ENCODE measurements at places on chromosomes 2 and 18.
A peak's percentile ranks its signal among the peaks of the same experiment; 100 is the strongest.

- H3K27ac ChIP-seq = no peak overlapping the region
- H3K36me3 ChIP-seq = no peaks in the 10 kb centered on the region
- no peaks in the 10 kb centered on the region for H3K27me3 ChIP-seq
- DNase-seq = no peak
These were observed 6.7 kb downstream of the RPE start for GRCh38 chr2:210009126-210009525.

GRCh38 chr2:441258-442022 lies 153.5 kb upstream of the ALKAL2 start:
- no peak overlapping the region for H3K27ac ChIP-seq
- H3K36me3 ChIP-seq = no peaks in the 10 kb centered on the region
- H3K4me1 ChIP-seq = no peaks in the 10 kb centered on the region

DNA sequence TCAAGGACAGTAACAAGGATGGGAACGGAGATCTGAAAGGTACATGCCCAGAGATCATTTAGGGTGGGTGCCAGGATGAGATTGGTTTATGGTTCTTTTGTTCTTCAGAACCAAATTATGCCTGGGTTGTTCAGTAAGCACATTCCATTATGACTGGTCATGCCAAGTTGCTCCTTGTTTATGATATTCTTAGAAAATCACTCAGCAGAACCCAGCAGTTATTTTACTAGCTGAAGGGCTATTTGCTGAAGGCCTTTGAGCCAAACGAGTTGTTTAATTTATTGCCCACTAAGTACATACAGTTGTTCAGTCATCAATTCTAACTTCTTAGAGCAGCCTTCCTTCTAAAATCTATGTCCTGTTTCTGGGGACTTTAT lies 635 bp downstream of the SLC3A1 start:
- no peaks in the 10 kb centered on the region for H3K27me3 ChIP-seq
- no peaks in the 10 kb centered on the region for H3K36me3 ChIP-seq
- H3K4me3 ChIP-seq = no peak overlapping the region
- H3K27ac ChIP-seq = no peak overlapping the region
- H3K4me1 ChIP-seq = no peaks in the 10 kb centered on the region

DNA sequence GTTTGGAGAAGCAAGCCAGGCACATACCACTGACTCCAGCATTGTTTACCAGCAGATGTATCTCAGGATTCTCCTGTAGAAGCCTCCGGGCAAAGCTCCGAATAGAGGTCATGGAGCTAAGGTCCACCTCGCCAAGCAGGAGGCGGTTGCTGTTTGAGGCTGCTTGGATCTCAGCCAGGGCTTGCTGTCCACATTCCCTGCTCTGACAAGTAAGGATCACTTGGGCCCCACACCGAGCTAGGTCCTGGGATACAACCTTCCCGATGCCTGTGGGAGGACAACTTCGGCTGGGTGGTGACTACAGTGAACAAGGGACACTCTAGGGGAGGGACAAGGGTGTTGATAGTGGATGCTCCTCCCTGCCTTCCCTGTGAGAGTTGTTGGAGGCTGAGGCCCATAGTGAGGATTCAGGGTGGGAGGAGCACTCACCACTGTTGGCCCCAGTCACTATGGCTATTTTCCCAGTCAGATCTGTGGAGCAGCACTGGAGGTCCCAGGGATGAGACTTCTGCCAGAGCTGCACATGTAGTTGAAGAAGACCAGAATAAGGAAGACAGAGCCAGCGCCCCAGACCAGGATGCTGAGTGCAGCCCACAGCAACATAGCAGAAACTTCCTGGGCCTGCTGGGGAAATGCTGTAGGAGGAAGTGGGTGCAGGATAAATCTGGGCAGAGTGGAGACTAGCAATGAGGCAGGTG lies 8.3 kb downstream of the C2orf81 start:
- no peaks in the 10 kb centered on the region for H3K4me1 ChIP-seq
- no peak overlapping the region for H3K27ac ChIP-seq
- no peaks in the 10 kb centered on the region for H3K36me3 ChIP-seq
- no peaks in the 10 kb centered on the region for H3K27me3 ChIP-seq
- H3K4me3 ChIP-seq = no peak overlapping the region
- DNase-seq = no peak

GRCh38 chr2:202032846-202033316 lies 774 bp upstream of the FZD7 start:
- no peaks in the 10 kb centered on the region for H3K36me3 ChIP-seq
- peak overlapping the region; percentile 100 for H3K27ac ChIP-seq
- peak overlapping the region; percentile 88 for H3K4me3 ChIP-seq
- no peaks in the 10 kb centered on the region for H3K4me1 ChIP-seq
- DNase-seq = peak; percentile 79

DNA sequence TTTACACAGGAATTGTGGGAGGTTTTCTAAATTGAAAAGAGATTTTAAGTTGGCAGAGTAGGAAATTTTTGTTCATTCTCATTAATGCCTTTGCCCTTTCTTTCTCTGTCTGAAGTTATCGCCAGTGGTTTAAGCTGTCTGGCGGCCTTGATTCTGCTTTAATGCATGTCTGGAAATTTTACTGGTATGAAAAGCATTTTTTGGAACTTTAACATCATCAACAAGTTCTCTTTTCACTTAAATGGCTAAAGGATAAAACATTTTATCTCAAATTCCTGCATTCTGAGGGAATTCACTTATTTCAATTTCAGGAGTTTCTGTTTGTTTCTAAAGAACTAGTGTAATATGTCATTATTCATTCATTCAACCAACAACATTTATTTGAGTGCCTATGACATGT lies 233.9 kb upstream of the FOSL2 start:
- no peaks in the 10 kb centered on the region for H3K27me3 ChIP-seq
- no peak for DNase-seq
- H3K4me1 ChIP-seq = no peaks in the 10 kb centered on the region

GRCh38 chr2:176817061-176817565 lies 395.5 kb upstream of the HNRNPA3 start:
- H3K27ac ChIP-seq = no peak overlapping the region
- H3K36me3 ChIP-seq = no peaks in the 10 kb centered on the region
- DNase-seq = peak; percentile 65
- no peak overlapping the region for H3K4me3 ChIP-seq
- no peaks in the 10 kb centered on the region for H3K27me3 ChIP-seq
- no peaks in the 10 kb centered on the region for H3K4me1 ChIP-seq

DNA sequence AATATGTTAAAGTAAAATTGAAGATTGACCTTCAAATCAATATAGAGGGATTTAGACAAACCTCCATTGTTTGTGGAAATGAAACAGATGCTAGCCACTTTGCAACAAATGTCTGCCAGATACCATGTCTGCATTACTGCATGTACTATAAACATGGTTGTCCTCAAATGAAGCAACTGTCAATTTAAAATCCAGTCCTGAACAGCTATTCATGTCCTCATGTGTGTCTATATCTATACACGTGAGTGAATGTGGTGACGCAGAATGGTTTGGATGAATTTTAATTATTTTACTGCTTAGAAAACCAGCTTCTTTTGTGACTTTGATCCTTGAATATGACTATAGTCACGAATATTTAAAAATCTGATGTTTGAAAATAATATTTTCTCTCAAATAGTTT lies 71.5 kb downstream of the NYAP2 start:
- no peaks in the 10 kb centered on the region for H3K4me1 ChIP-seq
- H3K4me3 ChIP-seq = no peak overlapping the region
- no peak overlapping the region for H3K27ac ChIP-seq
- H3K36me3 ChIP-seq = no peaks in the 10 kb centered on the region
- no peaks in the 10 kb centered on the region for H3K27me3 ChIP-seq

DNA sequence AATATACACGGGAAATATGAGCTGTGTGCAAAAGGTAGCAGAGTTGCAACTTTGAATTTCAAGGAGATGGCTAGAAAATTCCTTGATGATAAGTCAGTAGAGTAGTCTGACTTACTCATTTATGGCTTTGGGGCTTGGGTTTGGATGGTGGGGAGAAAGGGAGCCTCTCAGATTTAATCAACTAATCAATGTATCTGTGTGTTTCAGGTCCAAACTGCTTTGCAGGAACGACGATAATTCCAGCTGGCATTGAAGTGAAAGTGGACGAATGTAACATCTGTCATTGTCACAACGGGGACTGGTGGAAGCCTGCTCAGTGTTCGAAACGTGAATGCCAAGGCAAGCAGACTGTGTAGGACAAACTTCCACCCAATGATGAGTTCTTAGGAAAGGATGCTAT lies 164.6 kb downstream of the VWC2L start:
- no peaks in the 10 kb centered on the region for H3K27me3 ChIP-seq
- no peak overlapping the region for H3K27ac ChIP-seq
- no peaks in the 10 kb centered on the region for H3K36me3 ChIP-seq
- H3K4me1 ChIP-seq = no peaks in the 10 kb centered on the region

- H3K27me3 ChIP-seq = no peaks in the 10 kb centered on the region
- no peaks in the 10 kb centered on the region for H3K36me3 ChIP-seq
- H3K27ac ChIP-seq = no peak overlapping the region
- DNase-seq = no peak
- H3K4me1 ChIP-seq = peaks cover 13% of the 10 kb centered on the region
These were observed 3.4 kb downstream of the MAP4K3 start for GRCh38 chr2:39433586-39434195.

DNA sequence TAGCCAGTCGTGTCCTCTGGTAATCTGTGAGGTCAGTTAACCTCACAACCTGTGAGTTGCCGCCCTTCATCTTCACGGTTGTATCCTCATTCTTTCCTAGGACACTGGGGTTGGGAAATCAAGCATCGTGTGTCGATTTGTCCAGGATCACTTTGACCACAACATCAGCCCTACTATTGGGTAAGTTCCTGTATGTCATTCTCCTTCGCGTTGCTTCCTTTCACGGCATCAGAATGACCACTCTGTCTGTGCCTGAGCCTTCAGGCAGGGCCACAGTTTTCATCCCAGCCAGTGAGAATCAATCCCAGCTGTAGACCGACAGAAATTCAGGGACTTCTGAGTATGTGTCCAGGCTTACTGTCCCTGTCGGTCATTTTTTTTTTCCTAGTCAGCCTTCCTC lies 67.1 kb downstream of the RAB31 start:
- H3K27me3 ChIP-seq = no peaks in the 10 kb centered on the region
- H3K4me1 ChIP-seq = peaks cover 10% of the 10 kb centered on the region
- no peak for DNase-seq

DNA sequence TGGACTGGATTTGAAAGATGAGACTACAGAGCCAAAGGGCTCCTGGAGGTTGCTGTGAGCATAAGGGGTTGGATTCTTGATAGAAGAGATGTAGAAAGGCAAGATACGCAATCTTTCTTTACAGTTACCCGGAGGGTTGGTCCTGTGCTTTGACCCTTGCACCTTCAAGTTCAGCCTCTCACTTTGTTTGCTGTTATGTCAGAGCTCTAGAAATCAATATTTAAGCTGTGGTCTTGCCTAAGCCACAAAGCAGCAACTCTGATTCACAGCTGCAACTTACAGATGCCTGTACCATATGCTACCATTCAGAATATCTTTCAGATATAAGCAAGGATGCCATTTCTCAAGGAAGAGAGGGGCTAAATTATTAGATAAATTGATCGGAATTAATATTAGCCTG lies 943.1 kb upstream of the LRRTM1 start:
- no peaks in the 10 kb centered on the region for H3K36me3 ChIP-seq
- DNase-seq = no peak
- H3K27me3 ChIP-seq = no peaks in the 10 kb centered on the region
- H3K4me3 ChIP-seq = no peak overlapping the region
- no peak overlapping the region for H3K27ac ChIP-seq
- H3K4me1 ChIP-seq = no peaks in the 10 kb centered on the region

Data from mesendoderm (in vitro differentiated cells).